Stimulated activated CD4-positive, alpha-beta T cell treated with anti-CD3 and anti-CD28 coated beads, TNF-alpha, amount 100 ng/mL, for 4 hours (primary cell): ENCODE measurements at places on chromosomes 4 and X.

GRCh38 chr4:26173619-26174018 lies 147.2 kb upstream of the RBPJ start:
- no peak for DNase-seq

- DNase-seq = no peak
These were observed 30.8 kb upstream of the AFAP1 start for GRCh38 chr4:7970361-7970946.

- DNase-seq = no peak
These were observed 407.9 kb downstream of the TECRL start for GRCh38 chr4:64001229-64001898.

DNA sequence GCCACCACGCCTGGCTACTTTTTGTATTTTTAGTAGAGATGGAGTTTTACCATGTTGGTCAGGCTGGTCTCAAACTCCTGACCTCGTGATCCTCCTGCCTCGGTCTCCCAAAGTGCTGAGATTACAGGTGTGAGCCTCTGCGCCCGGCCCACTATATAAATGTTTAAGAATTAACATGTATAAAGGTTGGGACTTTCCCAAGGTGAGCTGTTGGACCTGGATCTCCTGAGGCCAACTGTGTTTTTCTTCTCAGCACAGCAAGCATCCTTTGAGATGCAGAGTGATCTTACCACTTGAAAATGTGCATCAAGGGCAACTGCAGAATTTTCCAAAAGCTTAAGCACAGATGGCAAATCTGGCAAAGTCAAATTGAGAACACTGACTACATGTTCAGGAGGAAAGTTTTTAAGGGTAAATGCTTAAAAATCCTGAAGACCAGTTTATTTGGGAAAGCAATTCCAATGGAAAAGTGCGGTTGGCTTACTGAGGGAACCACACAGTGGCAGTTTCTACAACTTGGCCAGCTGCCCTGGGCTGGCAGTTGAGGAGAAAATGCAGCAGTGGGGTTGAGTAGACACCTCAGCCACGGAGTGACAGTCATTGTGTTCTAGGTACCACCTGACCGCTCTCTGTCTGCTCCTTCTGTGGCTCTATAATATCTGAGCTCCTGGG lies 168.9 kb downstream of the CBR4 start:
- no peak for DNase-seq

GRCh38 chr4:45120163-45120562 lies 393.8 kb upstream of the GNPDA2 start:
- no peak for DNase-seq

DNA sequence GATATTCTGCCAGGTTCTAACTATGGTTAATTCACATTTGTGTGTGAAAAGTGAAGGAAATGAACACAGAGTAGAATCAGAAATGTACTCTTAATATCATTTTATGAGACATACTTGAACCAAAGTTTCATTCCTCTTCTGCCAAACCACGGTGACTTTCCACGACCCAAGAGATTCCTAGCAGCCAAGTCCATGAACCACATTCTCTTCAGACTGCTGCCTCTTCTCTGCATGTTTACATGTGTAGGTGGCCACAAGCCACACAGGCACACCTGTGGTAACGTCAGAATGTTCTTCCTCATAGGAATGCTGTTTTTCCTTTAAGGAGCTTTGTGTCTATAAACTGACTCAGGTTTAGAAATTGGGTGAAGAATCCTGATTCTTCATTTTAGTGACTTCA lies 1411.2 kb downstream of the RAPGEF2 start:
- no peak for DNase-seq

DNA sequence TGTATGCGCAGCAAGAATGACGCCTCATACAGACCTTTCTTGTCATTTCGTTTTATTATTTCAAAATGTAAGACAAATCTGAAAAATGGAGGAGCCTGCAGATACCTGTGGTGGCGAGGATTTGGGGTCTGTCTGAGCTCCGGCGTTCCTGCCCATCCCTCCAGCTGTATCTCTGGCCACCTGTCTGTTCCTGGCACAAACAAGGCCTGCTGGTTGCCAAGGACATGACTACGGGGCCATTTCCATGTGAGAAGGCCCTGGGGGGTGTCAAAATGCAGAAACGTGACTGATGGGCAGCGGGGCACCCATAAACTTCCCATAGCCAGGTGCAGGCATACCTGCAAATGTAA lies 591 bp upstream of the TSPAN7 start:
- DNase-seq = no peak

GRCh38 chr4:69731241-69731640 lies 29.2 kb downstream of the SULT1B1 start:
- no peak for DNase-seq

DNA sequence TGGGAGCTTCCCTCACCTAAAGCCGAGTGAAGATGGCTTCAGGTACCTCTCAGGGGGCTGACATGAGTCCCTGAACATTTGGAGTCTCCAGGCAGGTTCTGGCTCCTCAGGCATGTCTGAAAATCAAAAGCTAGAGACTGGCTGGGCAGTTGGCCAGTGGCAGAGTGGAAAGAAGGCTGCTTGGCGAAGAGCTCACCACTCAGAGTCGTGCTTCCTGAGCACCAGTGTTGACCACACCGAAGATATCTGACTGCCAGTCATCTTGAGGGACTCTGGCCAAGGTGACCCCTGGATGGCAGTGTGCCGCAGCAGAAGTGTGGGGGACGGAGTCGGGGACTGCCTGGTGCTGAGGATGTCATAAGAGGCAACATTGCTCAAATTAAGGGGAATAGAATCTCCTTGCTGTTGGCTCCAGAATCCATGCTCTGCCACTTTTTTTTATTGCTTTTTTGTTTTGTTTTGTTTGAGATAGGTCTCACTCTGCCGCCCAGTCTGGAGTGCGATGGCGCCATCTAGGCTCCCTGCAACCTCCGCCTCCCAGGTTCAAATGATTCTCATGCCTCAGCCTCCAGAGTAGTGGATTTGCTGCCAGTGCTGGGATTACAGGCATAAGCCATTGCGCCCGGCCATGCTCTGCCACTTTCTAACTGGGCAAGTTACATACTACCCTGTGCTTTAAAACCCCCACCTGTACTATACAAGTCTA lies 172.5 kb upstream of the GATB start:
- no peak for DNase-seq

- no peak for DNase-seq
These were observed 38.9 kb upstream of the CLCN4 start for GRCh38 chrX:10117864-10118377.

DNA sequence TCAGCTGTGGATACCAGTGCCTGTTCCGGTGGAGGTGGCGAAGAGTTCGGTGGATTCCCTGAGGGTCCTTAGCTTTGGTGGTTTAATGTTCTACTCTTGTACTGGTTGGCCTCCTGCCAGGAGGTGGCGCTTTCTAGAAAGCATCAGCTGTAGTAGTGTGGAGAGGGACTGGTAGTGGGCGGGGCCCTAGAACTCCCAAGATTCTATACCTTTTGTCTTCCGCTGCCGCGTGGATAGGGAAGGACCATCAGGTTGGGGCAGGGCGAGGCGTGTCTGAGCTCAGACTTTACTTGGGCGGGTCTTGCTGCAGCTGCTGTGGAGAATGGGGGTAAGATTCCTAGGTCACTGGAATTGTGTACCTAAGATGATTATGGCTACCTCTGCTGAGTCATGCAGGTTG lies 390.3 kb downstream of the FAM47A start:
- no peak for DNase-seq

DNA sequence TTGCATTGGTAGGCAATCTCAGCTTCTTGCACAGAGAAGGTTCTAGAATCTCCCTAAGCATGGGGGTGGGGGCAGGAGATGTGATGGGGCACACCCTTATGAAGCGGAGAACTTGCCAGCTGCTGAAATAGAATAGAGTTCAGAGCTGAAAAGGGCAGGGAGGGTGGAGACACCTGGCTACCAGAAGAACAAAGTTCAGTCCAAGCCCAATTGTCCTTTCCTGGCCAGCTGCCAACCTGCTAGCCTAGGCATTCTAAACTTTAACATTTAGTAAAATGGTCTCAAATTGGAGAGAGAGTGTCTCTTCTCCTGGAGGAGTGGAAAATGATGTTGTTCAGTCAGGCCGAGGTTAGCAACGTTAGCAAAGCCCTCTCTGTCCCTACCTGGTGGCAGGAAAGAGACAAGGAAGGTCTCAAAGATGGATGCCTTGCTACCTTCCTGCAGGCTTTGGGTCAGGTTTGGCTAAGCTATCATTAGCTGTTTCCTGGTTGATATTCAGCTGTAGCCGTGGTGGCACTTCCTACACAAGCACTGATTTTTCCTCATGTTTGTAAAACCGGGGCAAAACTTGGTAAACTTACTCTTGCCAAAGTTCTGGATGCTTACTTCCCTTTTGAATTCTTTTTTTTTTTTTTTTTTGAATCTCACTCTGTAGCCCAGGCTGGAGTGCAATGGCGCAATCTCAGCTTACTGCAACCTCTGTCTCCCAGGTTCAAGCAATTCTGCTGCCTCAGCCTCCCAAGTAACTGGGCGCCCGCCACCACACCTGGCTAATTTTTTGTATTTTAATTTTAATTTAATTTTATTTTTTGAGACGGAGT lies 34.7 kb upstream of the NYX start:
- no peak for DNase-seq

GRCh38 chr4:155946486-155946885 lies 7.2 kb downstream of the CTSO start:
- no peak for DNase-seq

DNA sequence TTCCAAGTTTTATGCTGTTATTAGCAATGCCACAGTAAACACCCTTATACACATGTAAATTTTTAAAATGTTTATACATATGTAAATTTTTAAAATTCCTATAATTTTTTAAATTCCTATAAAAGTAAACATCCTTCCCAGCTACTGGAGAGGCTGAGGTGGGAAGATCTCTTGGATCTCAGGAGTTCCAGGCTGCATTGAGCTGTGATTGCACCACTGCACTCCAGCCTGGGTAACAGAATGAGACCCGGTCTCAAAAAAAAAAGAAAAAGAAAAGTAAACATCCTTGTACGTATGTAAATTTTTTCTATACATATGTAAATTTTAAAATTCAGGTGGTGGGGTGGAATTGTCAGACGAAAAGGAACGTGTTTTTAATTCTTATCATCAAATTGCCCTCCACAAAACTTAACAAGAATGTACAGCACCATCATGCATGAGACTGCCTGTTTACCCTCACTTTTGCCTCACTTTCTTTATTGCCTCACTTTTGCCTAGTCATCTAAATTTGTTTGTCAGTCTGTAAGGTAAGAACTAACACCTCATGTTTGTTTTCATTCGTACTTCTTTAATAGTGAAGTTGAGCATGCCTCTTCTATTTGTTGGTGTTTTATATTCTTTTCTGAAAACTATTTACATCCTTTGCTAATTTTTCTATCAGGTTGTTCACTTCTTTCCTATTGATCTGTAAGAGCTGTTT lies 8.0 kb downstream of the SLC7A3 start:
- DNase-seq = no peak

GRCh38 chr4:126291886-126292285 lies 977.1 kb downstream of the FAT4 start:
- no peak for DNase-seq

GRCh38 chr4:87281603-87282002 lies 41.1 kb downstream of the HSD17B13 start:
- no peak for DNase-seq

DNA sequence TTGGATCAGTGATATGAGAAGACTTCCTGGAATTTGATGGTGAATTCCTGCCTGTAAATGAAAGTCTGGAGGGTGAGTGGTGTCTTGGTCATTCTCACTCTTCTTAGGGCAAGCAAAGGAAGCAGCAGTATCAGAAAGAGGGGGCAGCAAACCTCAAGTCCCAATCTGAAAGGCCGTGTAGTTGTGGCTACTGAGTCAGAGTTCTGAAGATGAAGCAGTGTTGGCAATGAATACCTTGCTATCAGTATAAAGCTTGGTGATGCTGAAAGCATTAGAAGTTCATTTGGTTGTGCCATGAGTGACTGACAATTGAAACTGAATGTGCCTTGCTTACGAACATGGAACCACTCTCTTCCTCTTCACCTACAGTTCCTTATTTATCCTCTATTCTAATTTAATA lies 35.0 kb upstream of the GLRA3 start:
- DNase-seq = no peak

GRCh38 chr4:8368061-8368481 lies 72.5 kb downstream of the ACOX3 start:
- DNase-seq = no peak

GRCh38 chrX:107711521-107712181 lies 63.9 kb downstream of the TSC22D3 start:
- DNase-seq = no peak

DNA sequence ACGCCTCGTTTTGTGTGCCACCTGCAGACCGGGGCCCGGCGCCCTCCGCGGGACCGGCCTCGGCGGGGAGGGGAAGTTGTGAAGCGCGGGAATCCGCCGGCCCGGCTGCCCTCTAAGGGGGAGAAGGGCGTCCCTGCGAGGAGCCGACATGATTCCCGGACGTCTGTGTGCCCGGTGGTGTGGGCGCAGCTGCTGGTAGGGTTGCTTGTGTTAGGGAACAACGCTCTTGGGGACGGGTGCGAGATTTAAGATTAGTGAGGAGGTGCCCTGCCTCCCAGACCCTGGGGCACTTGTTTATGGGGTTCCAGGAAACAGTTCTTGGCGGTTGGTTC lies 627 bp downstream of the CDKN2AIP start:
- DNase-seq = no peak

DNA sequence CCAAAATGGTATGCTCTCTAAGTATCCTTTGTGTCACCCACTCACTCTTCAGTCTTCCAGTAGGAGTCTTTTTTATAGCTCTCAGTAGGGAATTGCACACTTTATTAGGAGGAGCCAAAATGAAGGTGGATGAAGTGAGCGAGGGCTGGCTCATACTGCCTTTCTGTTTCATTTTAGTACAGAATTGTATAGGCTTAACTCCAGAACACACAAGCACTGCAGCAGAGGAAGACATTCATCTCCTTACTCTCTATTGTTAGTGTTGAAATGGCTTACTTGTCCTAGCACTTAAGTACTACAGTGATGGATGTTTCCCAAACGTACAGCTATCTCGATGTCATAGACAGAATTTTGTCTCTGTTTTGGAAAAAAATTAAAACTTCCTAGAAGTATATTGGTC lies 327.3 kb upstream of the ATOH1 start:
- DNase-seq = no peak

GRCh38 chrX:69389101-69389501 lies 115.0 kb upstream of the NALF2 start:
- no peak for DNase-seq

- DNase-seq = no peak
These were observed 270.0 kb downstream of the ARHGAP24 start for GRCh38 chr4:85744950-85745349.

DNA sequence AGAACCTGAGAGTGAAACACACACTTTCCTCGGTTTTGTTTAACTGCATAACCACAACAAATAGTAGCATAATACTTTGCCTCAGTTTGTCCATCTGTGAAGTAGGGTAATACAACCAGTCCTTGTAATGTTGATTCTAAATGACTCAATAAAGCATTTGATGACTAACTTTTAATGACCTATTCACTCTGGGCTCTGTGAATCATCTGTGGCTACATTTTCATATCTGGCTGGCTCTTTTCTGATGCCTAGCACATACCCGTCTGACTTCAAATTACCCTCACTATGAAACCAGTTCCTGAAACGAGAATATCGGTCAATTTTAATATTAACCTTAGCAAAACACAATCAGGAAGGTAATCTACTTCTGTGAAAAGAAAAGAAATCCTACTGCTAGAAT lies 151.0 kb downstream of the SH2D1A start:
- DNase-seq = no peak
